ENCODE measurements at places on chromosomes 2 and 18.
A peak's percentile ranks its signal among the peaks of the same experiment; 100 is the strongest.

DNA sequence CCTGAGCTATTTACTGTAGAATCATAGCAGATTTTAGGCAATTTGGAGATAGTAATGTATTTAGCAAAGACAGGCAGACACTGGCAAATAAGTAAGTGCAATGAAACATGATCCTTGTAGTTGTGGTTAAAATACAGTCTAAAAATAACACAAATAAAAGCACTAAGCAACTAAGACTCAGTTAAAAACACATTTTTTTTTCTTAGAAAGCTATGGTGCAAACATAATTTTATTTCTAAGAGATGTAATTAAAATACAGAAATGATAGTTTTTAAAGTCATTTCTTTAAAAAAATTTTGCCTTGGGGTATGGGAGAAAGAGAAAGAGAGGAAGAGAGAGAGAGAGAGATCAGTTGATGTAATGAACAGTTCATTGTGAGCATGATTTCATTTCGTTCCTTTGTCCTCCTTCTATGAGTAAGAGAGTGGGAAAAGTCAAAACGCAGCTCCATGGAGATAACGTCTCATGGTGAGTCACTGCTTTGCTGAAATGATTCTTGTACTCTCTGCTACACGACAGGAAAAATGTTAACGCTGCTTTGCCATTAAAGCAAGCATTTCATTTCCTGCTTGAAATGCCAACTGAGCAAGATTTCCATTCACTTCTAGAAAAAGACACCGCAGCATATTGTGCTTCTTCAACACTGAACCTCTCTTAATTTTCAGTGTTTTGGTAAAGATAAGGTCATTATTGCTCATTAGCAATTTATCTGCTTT lies 61.3 kb upstream of the PGAP1 start:
- DNase-seq: peak; percentile 34

GRCh38 chr2:74502720-74503505 lies 3.5 kb upstream of the LBX2 start:
- no peak for DNase-seq

DNA sequence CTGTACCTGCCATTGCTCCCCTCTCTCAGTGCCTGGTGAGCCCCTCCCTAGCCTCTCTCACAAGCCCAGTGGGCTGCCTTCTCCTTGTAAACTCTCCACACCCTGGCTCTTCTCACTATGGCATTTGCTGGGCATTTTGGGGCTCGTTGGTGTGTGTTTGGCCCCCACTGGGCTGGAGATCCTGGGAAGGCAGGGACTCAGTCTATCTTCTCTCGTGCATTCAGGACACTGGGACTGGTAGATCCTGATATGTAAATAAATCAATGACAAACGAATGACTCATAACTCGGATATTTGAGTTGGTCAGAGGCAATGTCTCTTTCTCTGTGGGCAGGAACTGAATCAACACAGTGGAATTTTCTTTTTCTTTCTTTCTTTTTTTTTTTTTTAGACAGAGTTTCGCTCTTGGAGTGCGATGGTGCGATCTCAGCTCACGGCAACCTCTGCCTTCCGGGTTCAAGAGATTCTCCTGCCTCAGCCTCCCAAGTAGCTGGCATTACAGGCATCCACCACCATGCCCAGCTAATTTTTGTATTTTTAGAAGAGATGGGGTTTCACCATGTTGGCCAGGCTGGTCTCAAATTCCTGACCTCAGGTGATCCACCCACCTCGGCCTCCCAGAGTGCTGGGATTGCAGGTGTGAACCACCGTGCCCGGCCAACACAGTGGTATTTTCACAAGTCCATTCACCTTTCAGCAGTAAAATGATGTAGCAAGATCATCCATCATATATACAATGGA lies 144.6 kb upstream of the SPRED2 start:
- DNase-seq: no peak

DNA sequence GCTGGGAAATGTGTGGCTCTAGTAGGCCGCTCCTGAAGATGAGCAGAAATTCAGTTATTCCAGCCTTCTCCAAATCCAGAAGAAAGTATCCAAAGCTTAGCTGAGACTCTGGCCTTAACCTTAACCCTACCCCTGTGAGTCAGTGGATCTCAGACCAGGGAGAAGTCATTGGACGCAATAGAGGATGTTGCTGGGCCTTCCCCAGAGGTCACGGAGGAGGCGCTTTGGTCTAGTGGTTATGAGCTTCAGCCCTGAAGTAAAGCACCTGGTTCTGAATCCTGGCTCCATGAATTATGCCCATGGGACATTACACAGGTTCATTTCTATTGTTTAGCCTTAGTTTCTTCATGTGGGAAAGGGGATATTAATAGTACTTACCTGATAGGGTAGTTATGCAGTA lies 24.0 kb downstream of the PKDCC start:
- no peak for DNase-seq

DNA sequence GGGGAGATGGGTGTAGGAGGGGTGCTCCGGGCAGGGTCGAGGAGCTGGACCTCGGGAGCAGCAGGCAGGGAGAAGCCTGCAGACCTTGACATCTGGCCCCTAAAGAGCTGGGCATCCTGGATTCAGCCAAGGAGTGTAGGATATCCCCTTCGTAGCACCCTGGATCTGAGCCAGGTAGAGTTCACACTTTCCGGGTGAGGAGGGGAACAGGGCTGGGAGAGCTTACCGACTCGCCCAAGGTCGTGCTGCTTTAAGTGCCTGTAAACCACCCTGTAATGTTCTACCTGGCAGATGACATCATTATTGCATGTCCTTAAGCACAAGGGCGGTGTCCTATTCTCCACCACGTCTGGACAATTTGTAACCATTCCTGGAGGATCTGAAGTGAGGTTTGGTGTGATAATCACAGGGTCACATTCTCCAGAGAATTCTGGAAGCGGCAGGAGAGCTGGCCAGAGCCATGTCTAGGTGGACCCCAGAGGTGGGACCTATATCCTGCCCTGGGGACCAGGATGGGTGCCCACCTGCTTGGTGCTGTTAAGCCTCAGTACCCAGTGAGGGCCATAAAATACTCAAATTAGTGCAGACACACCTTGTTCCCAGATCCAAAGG lies 14.6 kb downstream of the ITM2C start:
- no peak for DNase-seq

- no peak for DNase-seq
Measured at GRCh38 chr2:236472720-236473495, 96.7 kb upstream of the ACKR3 start.

DNA sequence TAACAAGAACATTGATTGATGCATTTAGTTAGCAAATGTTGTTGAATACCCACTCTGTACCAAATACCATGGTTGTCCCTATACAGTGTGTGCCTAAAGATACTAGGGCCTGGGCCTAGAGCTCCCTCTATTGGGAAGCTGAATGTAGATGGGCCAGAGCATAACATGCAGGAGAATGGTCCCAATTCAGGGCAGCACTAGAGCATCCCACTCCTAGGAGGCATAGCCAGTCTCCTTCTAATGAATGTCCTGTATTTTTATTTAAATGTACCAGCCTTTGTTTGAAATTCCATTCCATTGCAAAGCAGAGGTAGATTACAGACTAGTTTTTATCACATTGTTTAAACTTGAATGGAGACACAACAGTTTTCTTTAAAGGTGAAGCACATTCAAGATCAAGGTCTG lies 90.6 kb downstream of the FEZ2 start:
- peak; percentile 40 for DNase-seq

DNA sequence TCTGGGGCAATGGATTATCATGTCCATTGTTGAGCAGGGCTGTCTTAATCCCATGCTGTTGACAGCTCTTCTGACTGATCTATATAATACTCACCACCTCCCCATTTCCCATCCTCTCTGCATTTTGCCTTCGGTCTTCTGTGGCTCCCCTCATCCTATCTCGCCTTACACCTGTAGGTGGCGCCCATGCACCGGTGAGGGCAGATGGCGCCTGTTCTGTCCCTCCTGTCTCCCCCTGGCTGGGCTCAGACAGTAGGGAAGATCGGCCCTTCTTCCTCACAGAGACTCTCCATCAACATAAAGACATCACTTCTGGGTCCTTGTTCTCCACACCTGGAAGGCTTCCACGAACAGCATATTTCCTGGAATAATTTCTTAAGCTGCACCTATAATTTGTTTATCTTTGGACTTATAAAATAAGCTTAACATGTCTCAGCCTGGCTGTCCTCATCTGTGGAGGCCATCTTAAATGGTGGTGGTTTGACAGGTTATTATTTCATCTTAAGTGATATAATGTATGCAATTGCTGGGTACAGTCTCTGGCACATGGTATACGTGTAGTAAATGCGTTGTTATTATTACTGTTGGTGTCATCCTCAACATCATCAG lies 10.9 kb upstream of the CDH20 start:
- no peak for DNase-seq

- DNase-seq: no peak
Measured at GRCh38 chr2:96863575-96864342, 5.9 kb upstream of the ANKRD39 start.

DNA sequence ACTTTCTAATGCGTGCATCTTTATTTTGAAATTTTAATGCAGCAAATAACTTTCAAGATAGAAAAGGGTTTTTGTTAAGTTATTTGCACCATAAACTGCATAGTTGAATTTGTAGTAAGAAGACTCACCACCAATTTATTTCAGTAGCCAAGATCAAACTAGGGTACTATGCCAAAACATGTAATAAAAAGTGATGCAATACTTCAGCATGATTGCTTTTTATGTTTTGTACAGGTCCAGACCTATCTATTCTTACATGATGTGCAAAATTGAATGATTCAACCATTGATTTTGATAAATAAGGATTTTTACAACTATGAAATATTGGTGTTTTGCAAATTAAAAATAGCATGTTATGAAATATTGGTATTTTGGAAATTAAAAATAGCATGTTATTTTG lies 26.7 kb downstream of the AGPS start:
- no peak for DNase-seq

DNA sequence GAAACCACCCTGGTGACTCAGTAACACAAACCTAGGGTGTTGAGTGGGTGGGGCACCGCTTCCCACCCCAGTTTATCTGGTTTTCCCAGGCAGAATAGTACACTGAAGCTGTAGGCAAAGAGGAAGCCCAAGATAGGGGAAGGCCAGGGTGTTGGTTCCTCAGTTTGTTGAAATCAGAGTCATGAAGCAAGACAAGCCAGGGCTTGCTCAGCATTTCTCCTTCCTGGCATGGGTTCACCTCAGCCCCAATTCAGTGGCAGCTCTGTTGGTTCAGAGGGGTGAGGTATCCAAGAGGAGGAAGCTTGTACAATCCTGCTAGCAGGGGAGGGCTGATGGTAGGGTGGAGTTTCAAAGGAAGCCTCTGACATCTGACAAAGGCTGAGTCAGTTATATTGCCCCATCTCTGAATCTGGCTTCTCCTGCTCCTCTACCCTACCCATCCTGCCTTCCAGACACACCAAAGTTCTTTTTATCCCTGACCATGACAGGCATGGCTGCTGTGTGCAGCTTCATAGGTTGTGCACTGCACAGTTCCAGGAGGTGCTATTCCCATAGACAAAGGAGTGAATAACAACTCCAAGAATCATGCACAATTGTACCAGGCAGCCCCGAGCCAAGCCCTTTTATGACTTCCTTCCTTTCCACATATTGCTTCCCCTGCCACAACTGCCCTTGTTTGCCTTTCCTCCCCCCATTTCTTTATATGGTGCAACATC lies 24.9 kb upstream of the RAB10 start:
- DNase-seq: no peak

- no peak for DNase-seq
Measured at GRCh38 chr18:317618-318017, 49.8 kb upstream of the THOC1 start.

DNA sequence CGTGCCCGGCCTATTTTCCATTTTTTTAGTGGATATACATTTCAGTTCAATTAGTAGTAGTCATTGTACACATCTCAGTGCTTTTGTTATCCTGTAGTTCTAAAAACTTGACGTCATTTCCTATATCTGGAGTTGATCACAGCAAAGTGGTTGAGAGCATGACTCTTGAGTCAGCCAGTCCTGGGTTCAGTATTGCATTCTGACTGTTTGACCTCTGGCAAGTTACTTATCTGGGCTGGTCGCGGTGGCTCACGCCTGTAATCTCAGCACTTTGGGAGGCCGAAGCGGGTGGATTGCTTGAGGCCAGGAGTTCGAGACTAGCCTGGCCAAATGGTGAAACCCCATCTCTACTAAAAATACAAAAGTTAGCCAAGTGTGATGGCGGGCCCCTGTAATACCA lies 50.4 kb upstream of the PPM1B start:
- no peak for DNase-seq

DNA sequence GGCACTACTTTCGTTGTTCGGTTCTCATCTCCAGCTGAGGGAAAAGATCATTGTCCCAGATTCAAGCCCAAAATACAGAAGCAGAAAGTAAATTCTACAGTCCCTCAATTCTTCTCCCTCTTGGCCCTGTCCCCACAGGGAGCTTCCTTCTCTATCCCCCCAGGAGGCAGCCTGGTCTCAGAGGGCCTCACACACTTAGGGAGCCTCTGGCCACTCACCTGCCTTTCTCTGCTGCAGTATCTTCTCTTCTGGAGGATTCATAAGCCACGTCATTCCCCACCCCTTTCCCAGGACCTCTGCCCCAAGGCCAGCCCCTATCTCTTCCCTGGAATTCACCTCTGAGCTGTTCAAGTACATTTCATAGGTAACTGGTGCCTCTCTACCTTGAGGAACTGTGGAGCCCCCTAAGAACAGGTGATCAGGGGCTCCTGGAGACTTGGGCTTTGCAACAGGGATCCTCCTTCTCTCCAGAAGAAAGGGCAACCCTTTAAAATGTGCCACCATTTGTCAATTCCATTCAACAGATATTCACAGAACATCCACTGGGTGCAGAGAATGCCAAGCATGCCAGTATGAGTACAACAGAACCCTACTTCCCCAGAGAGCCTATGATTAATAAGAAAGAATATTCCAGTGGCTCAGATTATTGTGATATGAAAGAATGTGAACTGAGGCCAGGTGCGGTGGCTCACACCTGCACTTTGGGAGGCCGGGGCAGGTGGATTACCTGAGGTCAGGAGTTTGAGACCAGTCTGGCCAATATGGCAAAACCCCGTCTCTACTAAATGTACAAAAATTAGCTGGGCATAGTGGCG lies 72.9 kb downstream of the CIB4 start:
- no peak for DNase-seq

GRCh38 chr2:152635635-152636298 lies 81.5 kb downstream of the PRPF40A start:
- DNase-seq: peak; percentile 28

GRCh38 chr2:831622-832021 lies 119.0 kb upstream of the SNTG2 start:
- no peak for DNase-seq

DNA sequence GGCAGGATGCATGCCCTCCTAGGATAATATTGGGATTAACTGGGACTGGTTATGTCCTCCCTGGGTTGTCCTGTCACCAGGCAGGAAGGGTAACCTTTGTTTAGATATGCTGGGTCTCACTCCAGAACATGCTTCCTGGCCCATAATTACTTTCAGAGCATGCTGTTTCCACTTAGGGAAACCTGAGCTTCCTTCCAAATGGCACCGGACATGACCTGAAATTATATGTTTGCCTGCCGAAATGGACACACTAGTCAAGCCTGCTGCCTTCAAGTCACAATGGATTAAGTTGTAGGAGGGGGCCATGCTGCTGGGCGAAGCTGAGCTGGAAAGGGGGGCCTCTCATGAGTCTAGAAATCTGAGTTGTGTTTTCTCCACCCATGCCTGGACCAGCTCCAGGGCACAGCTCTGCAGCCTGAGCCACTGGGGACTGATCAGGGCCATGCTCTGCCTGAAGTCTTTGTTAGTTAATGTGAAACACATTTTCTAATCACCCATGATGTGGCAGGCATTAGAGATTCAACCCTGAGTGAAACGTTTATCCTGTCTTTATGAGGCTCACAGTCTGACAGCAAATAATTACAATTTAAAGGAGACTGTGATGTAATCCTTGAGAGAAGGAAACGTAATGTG lies 273.3 kb downstream of the TNS1 start:
- DNase-seq: no peak

GRCh38 chr2:216372761-216373291 lies 543 bp upstream of the MARCHF4 start:
- no peak for DNase-seq

GRCh38 chr2:70019096-70019495 lies 57.7 kb upstream of the ASPRV1 start:
- no peak for DNase-seq
